DMS79 (cell line): ENCODE measurements at places on chromosomes 7 and 10.

DNA sequence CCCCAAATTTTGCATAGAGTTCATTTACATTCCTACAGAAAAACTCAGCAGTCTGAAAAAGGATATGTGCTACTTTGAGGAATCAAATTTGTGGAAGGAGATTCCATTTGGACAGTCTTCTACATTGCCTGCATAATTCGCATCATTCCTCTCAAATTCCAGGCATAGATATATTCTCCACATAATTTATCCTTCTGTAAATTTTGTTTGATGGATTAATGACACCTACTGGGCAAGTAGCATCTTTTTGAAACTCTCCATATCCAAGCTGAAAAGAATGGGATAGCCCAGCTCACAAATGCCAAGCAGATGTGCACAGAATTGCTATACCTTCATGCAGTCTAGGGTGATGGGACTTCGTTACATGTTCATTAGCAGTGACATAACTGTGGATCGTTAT is 515.3 kb downstream of the AUTS2 start:
- no peak for DNase-seq

DNA sequence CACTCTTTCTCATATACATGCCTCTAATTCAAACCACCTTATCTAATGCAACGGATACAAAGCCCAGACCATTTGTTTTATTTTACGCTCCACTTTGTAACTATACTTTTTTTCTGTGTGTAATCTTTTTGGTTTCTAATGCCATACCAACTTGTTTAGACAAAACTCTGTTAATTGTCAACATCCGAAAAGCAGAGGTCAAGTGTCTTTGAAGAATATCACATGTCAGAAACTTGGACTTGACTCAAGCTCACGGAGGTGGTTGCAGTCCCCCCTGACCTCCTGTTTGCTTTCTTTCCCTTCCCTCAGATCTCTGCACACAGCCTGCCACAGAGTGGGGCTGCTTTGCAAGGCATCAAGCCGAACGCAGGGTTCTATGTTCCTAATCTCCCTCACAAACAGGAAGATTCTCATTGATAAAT is 698.9 kb downstream of the PARD3 start:
- DNase-seq, result no peak

DNA sequence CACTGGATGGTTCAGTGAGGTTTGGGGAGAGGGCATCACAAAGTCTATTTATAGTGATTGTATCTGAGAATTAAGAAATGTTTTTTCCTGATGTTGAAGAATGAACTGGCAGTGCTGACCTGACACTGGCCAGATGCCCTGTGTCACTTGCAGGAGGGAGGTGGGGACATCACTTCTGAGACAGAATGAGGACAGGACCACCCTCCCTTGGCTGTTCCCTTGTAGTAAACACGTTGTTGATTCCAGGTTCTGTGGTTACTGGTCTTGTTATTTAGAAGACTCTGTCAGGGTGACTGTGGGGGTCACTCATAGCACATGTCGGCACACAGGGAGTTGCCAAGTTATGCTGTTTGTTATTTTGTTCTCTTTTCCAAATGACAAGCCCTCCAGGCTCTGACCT is 126.4 kb downstream of the ADCY1 start:
- DNase-seq, result no peak

DNA sequence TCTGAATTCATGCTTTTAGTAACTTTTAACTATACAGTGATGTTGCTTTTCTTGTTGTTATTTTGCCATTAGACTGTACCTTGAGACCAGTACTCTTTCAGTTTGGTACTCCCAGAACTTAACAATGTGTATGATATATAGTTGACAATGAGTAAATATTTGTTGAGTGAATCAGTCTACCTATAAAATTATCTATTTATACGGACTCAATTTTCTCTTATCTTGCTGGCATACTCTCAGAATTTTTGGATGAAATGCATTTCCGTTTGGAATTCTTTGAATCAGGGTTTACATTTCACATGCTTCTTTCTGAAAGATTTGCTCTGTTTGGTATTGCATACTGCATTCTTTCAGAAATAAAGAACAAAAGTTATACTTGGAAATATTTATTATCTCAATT is 47.8 kb upstream of the LRRC17 start:
- no peak for DNase-seq

DNA sequence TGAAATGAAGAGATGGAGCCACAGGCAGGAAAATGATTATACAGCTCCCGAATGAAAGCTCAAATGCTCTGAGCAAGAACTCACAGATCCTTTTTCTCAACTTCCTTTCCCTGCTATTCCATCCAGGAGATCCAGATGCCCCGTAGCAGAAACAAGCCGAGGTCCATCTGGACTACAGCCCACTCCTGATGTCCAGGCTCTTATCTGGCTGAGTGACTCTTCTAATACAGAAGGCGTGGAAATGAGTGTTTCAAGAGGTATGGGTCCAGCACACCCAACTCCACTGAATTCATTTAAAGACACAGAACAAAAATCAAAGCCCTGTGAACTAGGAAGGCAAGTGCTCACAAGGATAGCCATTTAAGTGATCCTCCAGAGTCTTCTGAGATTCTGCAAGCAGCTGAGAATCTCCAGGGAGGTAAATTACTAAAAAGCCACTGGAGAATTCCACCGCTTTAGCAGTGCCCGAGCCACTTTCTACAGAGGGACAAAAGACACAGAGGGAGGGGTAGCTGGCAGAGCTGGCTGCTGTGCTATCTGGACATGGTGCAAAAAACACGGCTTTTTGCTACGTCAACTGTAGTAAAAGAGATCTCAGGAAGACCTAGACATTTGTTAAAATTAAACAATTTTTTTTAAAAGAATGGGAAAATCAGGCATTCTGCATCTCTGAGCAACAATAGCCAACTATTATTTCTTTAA is 24.5 kb downstream of the FAM171A1 start:
- DNase-seq, result no peak

GRCh38 chr10:108849688-108850087 is 1073.6 kb downstream of the XPNPEP1 start:
- DNase-seq, result no peak

DNA sequence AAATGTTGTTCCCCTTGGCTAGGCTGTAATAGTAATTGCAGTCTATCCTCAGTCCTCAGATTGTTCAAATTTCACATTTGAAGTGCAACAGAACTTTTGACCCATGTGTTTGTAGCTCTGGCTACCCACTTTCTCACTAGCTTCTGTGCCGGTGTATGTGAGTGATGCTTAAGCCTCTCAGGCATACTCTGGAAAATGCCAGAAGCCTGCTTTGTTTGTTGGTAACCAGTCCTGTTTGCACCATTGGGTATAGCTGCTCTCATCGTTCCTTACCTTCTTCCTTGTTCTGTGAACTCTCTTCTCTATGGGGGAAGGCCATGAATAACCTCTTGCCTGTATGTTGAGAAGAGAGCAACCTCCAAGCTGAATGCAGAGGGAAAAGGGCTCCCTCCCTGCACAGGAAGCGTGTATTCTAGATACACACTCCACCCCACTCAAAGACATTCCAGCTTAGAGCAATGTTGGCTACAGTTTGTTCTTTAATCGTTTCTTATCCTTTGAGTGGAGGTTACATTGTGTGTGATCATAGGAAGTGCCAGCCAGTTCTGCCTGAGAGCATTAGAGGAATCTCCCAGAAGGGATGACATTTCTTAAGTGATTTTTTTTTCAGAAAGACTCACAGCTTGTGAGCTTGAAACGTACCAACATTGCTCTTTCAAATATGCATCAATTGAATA is 40.5 kb downstream of the C1QL3 start:
- DNase-seq, result no peak

GRCh38 chr10:123645615-123646014 is 20.5 kb upstream of the GPR26 start:
- no peak for DNase-seq
